ENCODE measurements at places on chromosomes 12 and 14.

- DNase-seq = no peak
These were observed 238.7 kb downstream of the ATXN7L3B start for GRCh38 chr12:74776378-74776777.

DNA sequence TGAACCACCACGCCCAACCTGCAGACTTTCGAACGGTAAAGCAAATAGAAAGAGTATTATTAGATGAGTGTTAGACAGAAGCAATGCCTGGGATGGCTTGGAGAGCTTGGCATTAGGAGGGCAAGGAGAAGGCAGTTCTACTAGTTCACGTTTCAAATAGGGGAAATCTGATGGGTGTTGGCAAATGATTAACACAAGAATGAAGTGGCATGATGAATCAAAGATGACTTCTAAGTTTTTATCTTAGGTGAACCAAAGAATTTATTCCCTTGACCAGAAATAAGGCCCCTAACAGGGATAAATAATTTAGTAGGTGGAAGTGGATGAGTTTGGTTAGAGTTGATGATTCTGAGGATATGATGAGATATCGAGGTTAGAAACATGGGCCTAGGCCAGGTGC lies 38.5 kb downstream of the DRAM1 start:
- no peak for DNase-seq

- no peak for DNase-seq
These were observed 53.3 kb downstream of the TRAF3 start for GRCh38 chr14:102830474-102831045.

- DNase-seq = no peak
These were observed 29.1 kb upstream of the AEBP2 start for GRCh38 chr12:19410211-19410610.

DNA sequence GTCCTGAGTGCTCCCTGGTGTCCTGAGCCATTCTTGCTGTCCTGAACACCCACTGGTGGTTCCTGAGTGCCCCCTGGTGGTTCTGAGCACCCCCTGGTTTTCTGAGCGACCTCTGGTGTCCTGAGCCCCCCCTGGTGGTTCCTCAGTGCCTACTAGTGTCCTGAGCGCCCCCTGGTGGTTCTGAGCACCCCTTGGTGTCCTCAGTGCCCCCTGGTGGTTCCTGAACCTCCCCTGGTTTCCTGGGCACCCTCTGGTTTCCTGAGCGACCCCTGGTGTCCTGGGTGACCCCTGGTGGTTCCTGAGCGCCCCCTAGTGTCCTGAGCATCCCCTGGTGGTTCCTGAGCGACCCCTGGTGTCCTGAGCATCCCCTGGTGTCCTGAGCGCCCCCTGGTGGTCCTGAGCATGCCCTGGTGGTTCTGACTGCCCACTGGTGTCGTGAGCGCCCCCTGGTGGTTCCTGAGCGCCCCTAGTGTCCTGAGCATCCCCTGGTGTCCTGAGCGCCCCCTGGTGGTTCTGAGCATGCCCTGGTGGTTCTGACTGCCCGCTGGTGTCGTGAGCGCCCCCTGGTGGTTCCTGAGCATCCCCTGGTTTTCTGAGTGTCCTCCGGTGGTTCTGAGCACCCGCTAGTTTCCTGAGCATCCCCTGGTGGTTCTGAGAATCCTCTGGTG lies 473.1 kb downstream of the TMEM121 start:
- peak; percentile 95 for DNase-seq

GRCh38 chr14:21024585-21025370 lies at the start of gene NDRG2:
TSS of gene NDRG2 (minus strand) at chr14:21025061. CDS start at chr14:21023315, 1,746 bp downstream.
- peak; percentile 47 for DNase-seq

DNA sequence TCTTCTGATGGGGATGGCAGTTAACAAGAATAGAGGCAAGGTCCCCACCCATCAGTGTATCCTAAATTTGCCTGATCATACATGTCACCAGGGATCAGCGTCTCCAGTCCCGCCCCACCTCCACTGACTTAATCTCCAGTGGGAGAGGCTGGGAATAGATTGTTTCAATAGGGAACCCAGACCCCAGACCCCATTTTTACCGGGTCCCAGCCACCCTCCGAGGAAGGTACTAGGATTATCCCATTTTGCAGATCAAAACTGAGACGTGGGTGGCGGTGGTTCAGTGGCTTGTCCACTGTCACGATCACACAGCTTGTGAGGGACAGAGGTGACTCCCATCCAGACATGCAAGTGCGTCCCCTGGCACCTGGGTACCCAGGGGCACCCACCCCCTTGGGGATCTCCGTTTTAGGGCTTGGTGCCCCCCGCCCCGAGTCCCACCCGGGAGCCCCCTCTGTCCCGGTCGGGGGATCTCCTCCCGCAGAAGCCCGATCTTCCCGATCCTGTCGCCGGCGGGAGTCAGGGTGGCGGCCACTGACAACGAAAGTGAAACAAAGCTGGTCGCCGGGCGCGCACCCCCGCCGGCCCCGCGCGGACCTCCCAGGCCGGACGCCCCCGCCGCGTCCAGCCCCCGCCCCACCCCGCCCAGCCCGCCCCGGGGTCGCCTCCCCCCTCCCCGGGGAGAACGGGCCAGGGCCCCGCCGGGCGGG lies 523 bp downstream of the WSB2 start:
- no peak for DNase-seq

- DNase-seq = no peak
These were observed 116.6 kb upstream of the PLEKHA5 start for GRCh38 chr12:19012965-19013364.

GRCh38 chr12:54355104-54355815 lies 9.0 kb downstream of the GPR84 start:
- DNase-seq = no peak

DNA sequence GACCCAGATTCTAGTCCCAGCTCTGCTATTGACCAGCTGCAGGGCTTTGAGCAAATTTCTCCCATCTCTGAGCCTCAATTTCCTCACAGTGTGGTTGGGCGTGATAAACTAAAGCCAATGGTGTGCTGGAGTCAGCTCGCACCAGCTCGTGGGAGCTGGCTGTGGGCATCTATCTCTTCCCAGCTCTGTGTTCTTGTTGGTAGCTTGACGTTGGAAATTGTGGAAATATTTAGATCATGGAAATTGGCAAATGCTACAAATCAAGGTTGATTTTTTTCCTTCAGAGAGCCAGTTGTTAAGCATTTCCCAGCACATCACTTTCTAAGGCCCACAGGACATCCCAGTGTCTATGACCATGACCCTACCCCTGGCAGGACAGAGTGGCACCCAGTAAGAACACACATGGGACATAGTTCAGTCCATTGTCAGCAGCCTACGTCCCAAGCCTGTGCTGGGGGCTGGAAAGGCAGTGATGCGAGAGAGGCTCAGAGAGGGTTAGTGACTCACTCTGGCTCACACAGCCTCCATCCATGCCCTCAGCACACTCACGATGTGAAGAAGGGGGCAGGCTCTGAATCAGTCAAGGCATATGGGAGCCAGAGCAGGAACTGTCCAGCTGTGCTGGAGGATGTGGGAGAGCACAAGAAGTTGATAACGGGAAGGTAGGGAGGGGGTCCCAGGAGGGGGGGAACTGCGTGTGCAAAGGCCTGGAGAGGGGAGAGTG lies 77.6 kb downstream of the LGMN start:
- no peak for DNase-seq

- DNase-seq = no peak
These were observed 20.7 kb downstream of the ASCL1 start for GRCh38 chr12:102977945-102978706.

DNA sequence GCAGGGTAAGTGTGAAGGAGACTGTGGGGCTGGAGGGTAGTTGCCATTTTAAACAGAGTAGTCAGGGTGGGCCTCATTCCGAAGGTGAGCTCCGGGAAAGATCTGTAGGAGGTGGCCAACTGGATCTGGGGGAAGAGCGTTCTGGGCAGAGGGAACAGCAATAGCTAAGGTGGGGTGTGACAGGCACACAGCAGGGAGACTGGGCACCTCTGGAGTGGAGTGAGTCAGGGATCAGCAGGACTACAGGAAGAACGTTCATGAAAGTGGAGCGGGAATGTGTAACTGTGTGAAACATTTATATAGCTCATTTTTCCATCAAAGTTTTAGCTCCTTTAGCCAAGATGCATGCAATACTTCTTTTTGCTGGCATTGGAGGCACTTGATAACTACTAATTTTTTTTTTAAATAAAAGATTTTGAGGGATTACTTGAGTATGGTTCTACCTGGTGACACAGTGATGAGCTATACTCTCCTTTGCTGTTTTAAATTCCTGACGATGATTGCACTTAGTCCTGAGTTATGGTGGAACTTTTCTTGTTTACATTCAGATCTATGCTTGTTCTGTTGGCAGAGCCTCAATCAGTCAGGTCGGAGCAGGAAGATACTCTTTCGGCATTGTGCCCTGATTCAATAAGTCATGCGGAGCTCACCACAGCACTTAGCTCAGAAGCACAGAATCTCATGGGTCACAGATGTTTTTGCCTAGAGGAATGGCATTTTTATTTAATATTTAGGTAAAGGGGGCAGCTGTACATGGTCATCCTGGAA lies 106.4 kb downstream of the WIF1 start:
- no peak for DNase-seq

- DNase-seq = no peak
These were observed 81.9 kb downstream of the BMP4 start for GRCh38 chr14:53874704-53875103.

- DNase-seq = no peak
These were observed 52.0 kb upstream of the OSBPL8 start for GRCh38 chr12:76611533-76611932.

- no peak for DNase-seq
These were observed 83.2 kb upstream of the SLC38A2 start for GRCh38 chr12:46455648-46456352.

DNA sequence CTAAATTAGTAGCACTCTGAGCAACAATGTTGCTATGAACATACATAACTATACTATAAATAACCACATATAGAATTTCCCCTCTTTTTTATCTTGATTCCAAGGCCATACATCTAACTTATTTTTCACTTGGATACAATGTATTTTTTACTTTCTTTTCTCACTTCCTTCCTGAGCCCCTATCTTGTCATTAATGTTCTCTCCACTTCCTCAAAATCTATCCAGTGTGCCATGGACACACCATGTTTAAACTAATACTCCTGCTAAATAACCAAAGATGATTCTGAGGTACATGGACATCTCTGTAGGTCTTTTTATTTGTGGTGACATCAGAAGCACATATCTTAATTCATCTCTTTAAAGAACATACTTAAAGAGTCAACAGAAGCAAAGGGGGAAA lies 251.2 kb downstream of the C12orf42 start:
- DNase-seq = no peak

GRCh38 chr12:54425702-54426101 lies 6.6 kb upstream of the ITGA5 start:
- DNase-seq = no peak

GRCh38 chr12:131340616-131341210 lies 370.2 kb upstream of the SFSWAP start:
- no peak for DNase-seq

DNA sequence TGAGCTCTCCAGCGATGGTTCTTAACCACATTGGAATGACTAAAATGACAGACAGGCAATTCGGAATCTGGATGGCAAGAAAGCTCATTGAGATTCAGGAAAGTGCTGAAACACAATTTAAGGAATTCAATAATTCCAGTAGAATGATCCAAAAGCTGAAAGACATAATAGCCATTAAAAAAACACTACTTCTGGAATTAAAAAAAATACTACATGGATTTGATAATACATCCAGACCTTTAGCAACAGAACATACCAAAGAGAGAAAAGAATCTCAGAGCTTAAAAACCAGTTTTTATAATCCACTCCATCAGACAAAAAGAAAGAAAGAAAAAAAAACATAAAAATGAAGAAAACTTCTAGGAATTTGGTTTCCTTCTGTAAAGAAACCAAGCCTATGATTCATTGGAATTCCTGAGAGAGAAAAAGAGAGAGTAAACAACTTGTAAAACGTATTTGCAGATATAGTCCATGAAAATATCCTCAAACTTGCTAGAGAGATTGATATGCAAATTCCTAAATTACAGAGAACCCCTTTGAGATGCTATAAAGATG lies 52.8 kb downstream of the SLCO1B1 start:
- DNase-seq = no peak

DNA sequence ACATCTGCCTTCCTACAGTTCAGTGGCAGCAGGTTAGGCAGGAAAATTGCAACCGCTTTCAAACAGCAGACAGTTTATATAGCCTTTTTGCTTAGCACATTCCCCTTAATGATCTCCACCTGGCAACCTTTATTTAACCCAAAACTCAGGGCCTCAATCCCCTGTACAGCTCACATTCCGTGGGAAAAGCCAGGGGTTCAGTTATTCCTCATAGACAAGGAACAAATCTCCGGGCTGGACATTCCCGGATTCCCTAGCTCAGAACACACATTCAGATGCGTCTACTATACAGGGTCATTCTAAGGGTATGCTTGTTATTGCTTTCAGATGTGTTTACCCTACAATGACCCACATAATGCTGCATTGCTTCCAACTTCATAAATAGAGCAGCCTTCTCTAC lies 73.8 kb upstream of the DCN start:
- DNase-seq = no peak

- no peak for DNase-seq
These were observed 7.6 kb downstream of the NR4A1 start for GRCh38 chr12:52058631-52059361.

GRCh38 chr12:85568395-85569103 lies 267.7 kb downstream of the RASSF9 start:
- no peak for DNase-seq

DNA sequence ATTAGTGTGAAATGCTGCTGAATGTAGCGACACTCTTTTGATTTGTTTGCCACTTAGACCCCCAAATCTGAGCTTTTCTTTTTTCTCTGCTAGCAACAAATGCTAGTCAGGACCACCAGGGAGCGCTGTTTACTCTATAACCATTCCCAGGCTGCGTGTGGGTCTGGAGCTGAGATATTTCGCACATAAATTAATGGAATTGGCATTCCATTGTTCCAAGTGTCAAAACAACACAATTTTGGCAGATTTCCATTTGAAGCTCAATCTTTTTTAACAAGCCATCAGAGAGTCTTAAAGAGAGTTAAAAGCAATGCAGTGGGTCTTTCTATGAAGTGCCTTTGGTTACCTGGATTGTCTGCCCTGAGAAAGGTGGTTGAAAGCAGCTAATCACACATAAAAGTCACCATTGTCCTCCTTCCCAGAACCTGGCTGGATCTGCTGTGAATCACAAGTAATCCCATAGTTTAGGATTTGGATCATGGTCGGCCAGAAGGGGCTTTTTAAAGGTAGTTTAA lies 7.4 kb upstream of the TMEM132C start:
- no peak for DNase-seq

- no peak for DNase-seq
These were observed 186.4 kb upstream of the PRMT8 start for GRCh38 chr12:3304436-3305165.

DNA sequence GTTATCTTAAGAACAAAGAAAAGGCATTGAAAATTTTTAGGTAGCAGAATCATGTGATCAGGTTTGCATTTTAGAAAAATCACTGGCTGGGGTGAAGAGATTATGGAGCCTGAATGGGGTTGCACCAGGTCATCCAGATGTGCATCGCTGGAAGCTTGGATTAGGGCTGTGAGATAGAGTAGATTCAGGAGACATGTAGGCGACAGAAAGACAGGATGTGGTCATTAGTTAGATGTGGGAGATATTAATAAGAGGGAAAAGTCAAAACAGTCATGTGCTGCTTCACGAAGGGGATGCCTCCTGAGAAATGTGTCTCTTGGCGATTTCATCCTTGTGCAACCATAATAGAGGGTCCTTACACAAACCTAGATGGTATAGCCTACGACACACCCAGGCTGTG lies 25.1 kb downstream of the TEAD4 start:
- no peak for DNase-seq

GRCh38 chr14:31405599-31406232 lies 14.6 kb downstream of the HEATR5A start:
- DNase-seq = no peak

GRCh38 chr14:35758523-35759129 lies 50.5 kb downstream of the RALGAPA1 start:
- no peak for DNase-seq

- no peak for DNase-seq
These were observed 9.4 kb upstream of the BCL11B start for GRCh38 chr14:99281396-99281795.

GRCh38 chr14:73258076-73258475 lies 20.8 kb downstream of the PAPLN start:
- DNase-seq = no peak
